A673 (cell line): ENCODE measurements at places on chromosomes 1 and 21. TPM values are rescaled to one million over a fixed set of nuclear protein-coding genes. Genes with fewer than 3 reads are reported as not detected.

GRCh38 chr1:59917026-59917784 is 9.4 kb downstream of the CYP2J2 start:
- no peak for DNase-seq
- H3K4me3 ChIP-seq = no peak overlapping the region
- no peaks in the 10 kb centered on the region for H3K36me3 ChIP-seq
- peaks cover 6% of the 10 kb centered on the region for H3K27me3 ChIP-seq

OR2AK2 gene
- not detected in 2 replicates for total RNA-seq

MMEL1 gene
- total RNA-seq = not detected in 2 replicates

DNA sequence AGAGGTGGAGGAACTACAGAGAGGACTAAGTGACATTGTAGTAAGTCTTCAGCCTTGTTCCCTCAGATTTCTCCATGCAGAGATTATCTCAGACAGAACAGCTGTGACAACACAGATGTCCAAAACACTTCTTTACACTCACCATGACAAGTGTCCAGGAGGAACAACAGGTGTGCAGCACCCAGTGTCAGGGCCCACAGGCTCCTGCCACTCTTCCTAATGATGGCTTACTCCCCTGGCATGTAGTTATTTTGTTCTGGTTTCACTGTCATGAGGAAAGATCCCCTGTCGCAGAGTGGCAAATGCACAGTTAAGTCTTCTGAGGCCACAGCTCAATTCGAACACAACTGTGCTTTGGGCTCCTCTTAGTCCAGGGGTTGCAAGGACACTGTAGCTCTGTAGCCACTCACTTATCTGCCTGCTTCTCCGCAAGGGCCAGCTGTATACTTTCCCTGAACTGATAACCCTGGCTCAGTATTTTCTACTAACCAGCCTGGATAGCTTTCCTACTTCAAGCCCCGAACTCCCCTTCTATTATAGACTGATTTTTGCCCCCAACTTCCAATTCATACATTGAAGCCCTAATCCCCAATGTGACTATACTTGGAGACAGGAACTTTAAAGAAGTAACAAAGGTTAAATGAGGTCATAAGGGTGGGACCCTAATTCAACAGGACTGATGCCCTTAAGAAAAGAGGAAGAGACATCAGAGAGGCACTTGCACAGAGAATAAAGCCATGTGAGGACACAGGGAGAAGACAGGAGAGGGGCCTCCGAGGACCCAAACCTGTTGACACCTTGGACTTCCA is 11.1 kb downstream of the PDZK1 start:
- H3K4me3 ChIP-seq = no peak overlapping the region
- H3K4me1 ChIP-seq = no peaks in the 10 kb centered on the region
- no peak for DNase-seq
- no peak overlapping the region for H3K27ac ChIP-seq

DNA sequence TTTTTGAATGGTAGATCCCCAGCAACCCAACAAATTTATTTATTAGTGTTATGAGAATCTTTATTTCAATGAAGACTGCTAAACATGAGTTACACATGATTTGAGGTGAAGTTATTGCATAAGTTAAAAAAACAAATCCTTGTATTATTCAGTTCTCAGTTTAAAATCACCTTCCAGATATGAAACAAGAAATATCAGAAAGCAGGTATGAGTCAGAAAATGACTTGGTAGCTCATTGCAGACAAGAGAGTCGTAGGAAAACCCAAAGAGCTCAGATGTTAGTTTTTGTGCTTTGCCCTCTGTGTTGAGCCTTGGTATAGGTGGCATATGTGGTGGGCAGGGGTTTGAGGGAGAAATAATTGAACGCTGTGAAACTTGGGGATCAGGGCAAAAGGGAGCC is 339.4 kb downstream of the BRINP3 start:
- no peak for DNase-seq
- no peaks in the 10 kb centered on the region for H3K27me3 ChIP-seq
- no peaks in the 10 kb centered on the region for H3K4me1 ChIP-seq
- no peak overlapping the region for H3K27ac ChIP-seq
- H3K4me3 ChIP-seq = no peak overlapping the region

DNA sequence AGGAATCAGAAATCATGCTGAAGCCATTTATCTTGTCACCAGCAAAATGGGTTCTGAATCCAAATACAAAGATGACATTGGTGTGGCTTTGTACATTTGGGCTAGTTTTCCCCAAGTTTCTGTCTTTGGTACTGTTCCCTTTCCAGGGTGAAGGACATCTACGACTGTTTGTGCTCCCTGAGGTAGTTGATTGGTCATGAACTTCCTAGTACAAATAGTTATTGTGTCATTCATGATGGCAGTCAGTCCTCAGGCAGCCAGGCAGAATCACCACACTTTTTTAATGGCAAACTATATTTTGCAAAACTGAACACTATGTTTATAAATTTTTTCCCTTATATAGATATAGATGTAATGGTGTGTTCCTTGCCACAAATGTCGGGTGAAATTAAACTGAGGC is 46.0 kb downstream of the CEP350 start:
- no peaks in the 10 kb centered on the region for H3K27me3 ChIP-seq
- no peak overlapping the region for H3K4me3 ChIP-seq
- H3K27ac ChIP-seq = no peak overlapping the region
- no peak for DNase-seq

DNA sequence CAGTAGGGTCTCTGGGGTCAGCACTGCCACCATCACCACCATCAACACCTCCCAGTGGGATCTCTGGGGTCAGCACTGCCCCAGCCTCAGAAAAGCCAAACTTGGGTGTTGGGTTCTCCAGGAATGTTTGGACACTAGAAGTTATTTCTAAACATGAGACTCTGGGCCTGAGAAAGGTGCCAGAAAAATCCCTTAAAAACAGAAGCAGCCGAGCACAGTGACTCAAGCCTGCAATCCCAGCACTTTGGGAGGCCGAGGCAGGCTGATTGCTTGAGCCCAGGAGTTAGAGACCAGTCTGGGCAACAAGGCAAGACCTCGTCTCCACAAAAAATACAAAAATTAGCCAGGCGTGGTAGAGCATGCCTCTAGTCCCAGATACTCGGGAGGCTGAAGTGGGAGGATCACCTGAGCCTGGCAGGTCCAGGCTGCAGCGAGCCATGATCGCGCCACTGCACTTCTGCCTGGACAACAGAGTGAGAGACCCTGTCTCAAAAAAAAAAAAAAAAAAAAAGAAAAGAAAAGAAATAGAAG is 470 bp downstream of the PTAFR start:
- no peaks in the 10 kb centered on the region for H3K27me3 ChIP-seq
- H3K4me1 ChIP-seq = no peaks in the 10 kb centered on the region
- no peaks in the 10 kb centered on the region for H3K36me3 ChIP-seq
- H3K4me3 ChIP-seq = no peak overlapping the region
- no peak overlapping the region for H3K27ac ChIP-seq

DNA sequence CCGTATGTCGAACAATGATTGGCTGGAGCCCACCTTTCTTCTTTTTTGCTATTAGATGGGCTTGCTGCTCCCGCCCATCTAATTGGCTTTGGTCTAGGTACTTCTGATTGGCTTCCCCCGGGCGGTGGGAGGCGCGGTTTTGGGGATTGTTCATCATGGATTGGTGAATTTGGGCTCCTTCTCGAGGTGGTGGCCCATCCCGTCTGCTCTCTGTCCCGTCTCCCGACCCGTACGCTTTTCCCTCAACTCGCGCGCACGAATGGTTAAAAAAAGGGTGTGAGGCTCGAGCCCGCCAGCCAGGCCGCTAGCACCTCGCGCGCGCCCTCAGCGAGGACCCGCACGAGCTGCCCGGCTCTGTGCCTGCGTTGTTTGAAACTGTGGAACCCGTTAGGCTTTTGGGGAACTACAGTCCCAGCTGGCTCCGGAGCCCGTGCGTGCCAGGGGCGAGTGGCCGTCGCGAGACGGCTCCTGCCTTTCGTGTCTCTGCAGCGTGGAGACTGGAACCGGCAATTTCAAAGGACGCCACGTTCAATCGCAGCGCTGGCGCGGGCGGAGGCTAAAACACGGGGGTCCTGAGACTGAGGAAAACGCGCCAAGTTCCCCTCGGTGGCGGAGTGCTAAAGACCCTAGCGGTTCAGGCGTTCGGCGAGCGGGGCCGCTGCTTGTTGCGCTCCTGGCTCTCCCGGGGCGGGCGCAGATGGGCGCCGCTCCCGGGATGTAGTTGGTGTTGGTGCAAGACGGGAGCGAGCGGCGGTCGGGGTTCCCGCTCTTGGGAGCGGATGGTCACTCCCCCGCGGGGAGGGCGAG is at the start of gene USP1:
USP1 (plus strand) TSS at position 584 of the 807 bp plus-strand sequence. CDS start 2,819 bp downstream, outside the sequence.
- peak within 1 kb of the TSS; percentile 100 for H3K27ac ChIP-seq
- peak within 1 kb of the TSS; percentile 93 for H3K4me3 ChIP-seq
- peak; percentile 93 for DNase-seq
- no peaks in the 10 kb centered on the region for H3K27me3 ChIP-seq

OPTC gene
- total RNA-seq = not detected in 2 replicates

GRCh38 chr1:94463765-94464330 is 45.7 kb downstream of the ABCD3 start:
- peak; percentile 70 for DNase-seq
- no peak overlapping the region for H3K4me3 ChIP-seq
- H3K36me3 ChIP-seq = no peaks in the 10 kb centered on the region
- H3K27ac ChIP-seq = no peak overlapping the region
- no peaks in the 10 kb centered on the region for H3K27me3 ChIP-seq
- no peaks in the 10 kb centered on the region for H3K4me1 ChIP-seq

- H3K27me3 ChIP-seq = peaks cover 16% of the 10 kb centered on the region
- no peak overlapping the region for H3K27ac ChIP-seq
- peak; percentile 4 for DNase-seq
- H3K4me1 ChIP-seq = no peaks in the 10 kb centered on the region
- no peaks in the 10 kb centered on the region for H3K36me3 ChIP-seq
- H3K4me3 ChIP-seq = no peak overlapping the region
Measured at GRCh38 chr21:41170442-41170841, 2.5 kb downstream of the BACE2 start.

DNA sequence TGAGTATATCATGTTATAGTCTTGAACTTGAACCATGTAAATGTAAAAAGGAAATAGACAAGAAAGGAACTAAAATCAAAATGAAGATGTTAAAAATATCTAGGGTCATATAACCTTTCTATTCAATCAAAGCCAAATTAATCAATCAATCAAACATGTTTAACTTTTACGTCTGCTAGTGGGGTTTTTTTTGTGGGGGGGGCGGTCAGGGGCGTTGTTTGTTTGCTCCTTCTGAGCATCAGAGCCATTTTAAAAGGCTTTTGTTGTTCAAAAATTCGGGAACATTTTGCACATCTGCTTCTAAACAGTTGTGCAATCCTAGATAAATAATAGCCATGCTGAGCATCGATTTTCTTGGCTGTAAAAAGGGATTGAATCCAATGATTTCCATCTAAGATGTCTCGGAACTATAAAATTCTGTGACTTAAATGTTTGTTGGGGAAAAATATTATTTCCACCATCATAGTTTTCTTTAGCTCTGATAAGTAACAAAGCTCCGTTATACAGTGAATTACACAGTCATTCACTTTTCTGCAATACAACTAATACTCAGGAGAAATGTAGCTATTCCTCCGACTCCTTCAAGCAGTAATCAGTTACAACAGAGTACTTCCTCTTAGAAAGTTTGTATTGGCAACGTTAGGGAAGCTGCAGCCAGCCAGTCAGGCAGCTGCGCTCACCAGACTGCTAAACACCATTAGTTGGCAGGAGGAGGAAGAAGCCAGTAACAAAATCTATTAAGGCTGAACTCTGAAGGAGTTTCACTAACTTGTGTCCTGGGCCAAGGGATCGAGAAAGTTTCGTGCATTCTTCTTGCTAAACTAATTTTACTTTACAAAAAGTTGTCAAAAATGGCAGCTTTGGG is 2.2 kb downstream of the SPATA6 start:
- no peaks in the 10 kb centered on the region for H3K27me3 ChIP-seq
- peak; percentile 3 for DNase-seq
- H3K4me3 ChIP-seq = no peak overlapping the region
- peaks cover 10% of the 10 kb centered on the region for H3K4me1 ChIP-seq
- no peaks in the 10 kb centered on the region for H3K36me3 ChIP-seq

DNA sequence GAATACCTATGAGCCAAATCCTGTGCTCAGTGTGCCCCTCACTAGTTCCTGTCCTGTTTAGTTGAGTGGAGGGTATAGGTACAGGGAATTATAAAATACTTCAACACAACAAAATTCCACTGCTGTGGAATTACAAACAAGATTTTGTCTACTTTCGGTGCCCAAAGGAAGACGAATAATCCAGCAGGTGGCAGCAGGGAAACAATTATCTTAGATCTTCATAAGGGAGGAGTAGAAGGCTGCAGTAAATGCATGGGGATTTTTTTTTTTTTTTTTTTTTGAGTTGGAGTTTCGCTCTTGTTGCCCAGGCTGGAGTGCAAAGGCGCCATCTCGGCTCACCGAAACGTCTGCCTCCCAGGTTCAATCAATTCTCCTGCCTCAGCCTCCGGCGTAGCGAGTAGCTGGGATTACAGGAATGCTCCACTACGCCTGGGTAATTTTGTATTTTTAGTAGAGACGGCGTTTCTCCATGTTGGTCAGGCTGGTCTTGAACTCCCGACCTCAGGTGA is 2.0 kb upstream of the PIP5K1A start:
- H3K27ac ChIP-seq = peak overlapping the region; percentile 67
- no peaks in the 10 kb centered on the region for H3K27me3 ChIP-seq
- no peaks in the 10 kb centered on the region for H3K4me1 ChIP-seq
- DNase-seq = peak; percentile 95
- no peaks in the 10 kb centered on the region for H3K36me3 ChIP-seq

- no peak overlapping the region for H3K27ac ChIP-seq
- H3K4me1 ChIP-seq = no peaks in the 10 kb centered on the region
- H3K4me3 ChIP-seq = no peak overlapping the region
Measured at GRCh38 chr1:217525773-217526490, 105.0 kb downstream of the GPATCH2 start.

GBP1 gene
- 9.4 and 10.1 TPM in 2 replicates for total RNA-seq

SPRR2F gene
- not detected in 2 replicates for total RNA-seq

DOP1B gene
- 16.2 and 16.5 TPM in 2 replicates for total RNA-seq

DNA sequence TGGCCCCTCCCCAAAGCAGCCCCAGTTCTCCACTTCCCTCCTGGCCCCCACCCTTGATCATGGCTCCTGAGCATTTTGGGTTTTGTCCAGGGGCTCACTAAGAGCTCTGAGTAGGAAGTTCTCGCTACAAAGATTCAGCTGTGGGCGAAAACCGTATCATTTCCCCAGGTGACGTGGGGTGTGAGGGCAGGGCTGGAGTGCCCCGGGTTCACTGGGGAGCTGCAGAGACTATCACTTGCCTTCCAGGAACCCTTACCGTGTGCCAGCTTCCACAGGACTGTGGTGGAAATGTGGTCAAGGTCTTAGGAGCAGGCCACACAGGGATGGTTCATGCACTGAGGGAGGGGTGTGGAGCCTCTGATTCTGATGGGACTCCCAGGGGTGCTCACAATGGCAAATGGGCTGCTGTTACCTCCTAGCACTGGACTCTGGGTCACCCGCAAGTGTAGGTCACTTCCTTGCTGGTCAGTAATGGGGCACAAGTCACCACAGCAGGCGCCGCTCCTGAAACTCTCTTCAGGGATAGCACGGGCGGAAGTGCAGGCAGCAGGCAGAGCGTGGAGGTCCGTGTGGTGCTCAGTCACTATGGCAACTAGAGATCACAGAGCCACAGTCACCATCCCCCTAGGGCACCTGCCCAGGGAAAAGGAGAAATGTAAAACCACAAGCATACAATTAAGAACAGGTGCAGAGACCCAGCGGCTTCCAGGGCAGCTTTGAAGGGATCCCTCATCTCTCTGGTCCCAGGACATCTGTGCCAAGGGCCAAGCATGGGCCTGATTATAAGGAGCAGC is 35.4 kb downstream of the RSPH1 start:
- H3K36me3 ChIP-seq = no peaks in the 10 kb centered on the region
- H3K4me1 ChIP-seq = peaks cover 46% of the 10 kb centered on the region
- DNase-seq = no peak
- no peak overlapping the region for H3K27ac ChIP-seq

- no peaks in the 10 kb centered on the region for H3K36me3 ChIP-seq
- H3K4me1 ChIP-seq = no peaks in the 10 kb centered on the region
- no peaks in the 10 kb centered on the region for H3K27me3 ChIP-seq
- DNase-seq = peak; percentile 29
Measured at GRCh38 chr1:48851638-48852037, 74.9 kb upstream of the BEND5 start.
